ENCODE measurements at places on chromosomes 4 and X.

DNA sequence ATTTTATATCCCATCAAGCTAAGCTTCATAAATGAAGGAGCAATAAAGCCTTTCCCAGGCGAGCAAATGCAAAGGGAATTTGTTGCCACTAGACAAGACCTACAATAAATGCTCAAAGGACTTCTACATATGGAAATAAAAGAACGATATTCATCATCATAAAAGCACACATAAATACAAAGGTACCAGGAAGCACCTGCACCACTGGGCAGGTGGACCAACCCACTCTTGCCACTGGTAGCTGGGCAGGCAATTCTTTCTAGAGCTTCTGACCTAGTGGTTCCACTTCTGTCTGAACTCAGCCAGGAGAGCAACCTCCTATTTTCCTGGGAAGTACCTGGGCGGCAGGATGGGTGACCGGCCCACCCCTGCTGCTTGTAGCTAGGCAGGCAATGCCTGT, 237.2 kb upstream of the ITM2A start:
- DNase-seq = no peak

- DNase-seq = no peak
These were observed 82.6 kb downstream of the FHDC1 start for GRCh38 chr4:153018684-153019083.

- no peak for DNase-seq
These were observed 516.0 kb downstream of the FSTL5 start for GRCh38 chr4:161647757-161648156.

DNA sequence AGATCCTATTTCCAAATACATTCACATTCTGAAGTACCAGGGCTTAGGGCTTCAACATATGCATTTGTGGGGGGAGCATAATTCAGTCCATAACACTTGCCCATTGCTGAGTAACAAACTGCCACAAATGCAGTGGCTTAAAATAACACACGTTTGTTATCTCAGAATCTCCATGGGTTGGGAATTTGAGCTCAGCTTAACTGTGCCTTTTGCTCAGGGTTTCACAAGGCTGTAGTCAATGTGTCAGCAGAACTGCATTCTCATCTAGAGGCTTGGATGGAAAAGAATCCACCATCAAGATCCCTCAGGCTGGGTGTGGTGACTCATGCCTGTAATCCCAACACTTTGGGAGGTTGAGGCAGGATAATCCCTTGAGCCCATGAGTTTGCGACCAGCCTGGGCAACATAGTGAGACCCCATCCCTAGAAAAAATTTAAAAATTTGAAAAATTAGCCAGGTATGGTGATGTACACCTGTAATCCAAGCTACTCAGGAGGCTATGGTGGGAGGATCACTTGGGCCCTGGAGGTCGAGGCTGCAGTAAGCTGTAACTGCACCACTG, 25.8 kb upstream of the TBL1X start:
- no peak for DNase-seq

- no peak for DNase-seq
These were observed 638.7 kb downstream of the PCDH18 start for GRCh38 chr4:136893573-136893972.
